ENCODE measurements at places on chromosomes 12 and 14.

GRCh38 chr14:23034498-23035302 is at the start of gene PSMB5:
TSS of gene PSMB5 (minus strand) at chr14:23034900. CDS start at chr14:23034881, 19 bp downstream.
- DNase-seq, result peak; percentile 75

DNA sequence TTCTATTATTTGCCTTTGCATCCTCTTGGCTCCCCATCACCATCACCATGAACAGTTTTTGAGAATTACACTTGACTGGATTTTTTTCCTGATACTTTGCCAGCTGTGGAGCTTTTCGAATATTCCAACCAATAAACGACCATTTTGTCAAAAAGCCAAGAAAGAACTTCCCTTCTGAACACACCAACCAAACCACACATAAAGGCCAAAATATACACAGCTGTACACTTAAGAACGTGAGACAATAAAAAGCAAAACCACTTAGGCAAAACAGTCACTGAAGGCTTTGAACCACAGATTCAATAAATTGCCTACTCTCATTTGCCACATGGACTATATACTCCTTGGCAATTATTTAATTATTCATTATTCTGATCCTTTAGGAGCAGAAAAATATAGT is 1.1 kb downstream of the C14orf93 start:
- no peak for DNase-seq

- DNase-seq, result no peak
Observed at GRCh38 chr12:179131-179884, 34.6 kb downstream of the SLC6A12 start.

DNA sequence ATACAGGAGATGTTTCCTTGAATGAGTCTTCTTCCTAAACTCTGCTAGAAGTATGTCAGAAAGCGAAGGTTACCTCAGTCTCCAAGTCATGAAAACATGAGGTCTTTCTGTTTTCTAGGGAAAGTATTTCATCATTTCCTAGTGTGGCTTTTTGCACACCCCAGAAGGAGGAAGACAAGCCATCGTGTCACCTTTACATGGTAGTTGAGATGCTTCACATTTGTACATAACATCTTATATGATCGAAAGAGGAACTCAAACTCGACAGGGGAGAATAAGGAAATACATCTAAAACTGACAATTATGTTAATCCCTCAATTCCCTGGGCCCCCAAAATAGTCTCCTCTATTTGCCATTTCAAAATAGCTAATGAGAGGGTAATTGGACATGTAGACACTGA is 214.1 kb upstream of the PLEKHG7 start:
- no peak for DNase-seq

DNA sequence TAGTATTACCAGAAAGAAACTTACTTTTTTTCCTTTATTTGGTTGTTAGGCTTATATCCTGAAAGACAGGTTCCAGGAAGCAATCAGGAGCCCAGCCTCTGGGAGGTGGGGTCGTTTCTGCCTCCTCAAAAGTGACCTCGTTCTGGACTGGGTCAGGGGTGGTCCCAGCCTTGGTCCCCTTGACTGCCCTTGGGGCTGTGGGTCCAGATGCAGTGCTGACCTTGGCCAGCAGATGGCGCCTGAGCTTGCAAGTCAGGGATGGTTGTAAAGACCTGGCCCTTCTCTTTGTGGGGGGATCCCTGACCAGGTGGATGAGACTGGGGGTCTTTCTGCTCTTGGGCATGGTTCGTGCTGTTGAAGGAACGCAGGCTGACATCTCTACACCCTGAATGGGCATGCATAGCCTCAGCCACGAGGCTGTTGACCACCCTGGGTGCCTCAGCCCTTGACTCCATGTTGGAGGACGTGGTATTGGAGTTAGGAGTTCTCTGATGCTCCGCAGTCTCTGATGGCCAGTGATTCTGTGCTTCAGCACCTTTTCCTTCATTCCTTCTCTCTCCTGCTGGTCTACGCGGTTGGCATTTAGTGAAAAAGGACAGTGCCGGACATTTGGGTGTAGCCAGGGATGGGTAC is 62.4 kb downstream of the ADCK1 start:
- peak; percentile 90 for DNase-seq

DNA sequence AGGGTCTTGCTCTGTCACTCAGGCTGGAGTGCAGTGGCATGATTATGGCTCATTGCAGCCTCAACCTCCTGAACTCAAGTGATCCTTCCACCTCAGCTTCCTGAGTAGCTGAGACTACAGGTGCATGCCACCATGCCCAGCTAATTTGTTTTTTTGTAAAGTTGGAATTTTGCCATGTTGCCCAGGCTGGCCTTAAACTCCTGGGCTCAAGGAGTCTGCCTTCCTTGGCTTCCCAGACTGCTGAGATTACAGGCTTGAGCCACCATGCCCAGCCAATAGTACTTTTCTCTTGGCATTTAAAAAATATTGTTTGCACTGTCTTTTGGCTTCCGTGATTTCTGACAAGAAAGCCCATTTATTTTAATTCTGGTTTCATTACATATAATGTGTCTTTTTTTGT is 61.3 kb downstream of the DIP2B start:
- DNase-seq, result no peak

DNA sequence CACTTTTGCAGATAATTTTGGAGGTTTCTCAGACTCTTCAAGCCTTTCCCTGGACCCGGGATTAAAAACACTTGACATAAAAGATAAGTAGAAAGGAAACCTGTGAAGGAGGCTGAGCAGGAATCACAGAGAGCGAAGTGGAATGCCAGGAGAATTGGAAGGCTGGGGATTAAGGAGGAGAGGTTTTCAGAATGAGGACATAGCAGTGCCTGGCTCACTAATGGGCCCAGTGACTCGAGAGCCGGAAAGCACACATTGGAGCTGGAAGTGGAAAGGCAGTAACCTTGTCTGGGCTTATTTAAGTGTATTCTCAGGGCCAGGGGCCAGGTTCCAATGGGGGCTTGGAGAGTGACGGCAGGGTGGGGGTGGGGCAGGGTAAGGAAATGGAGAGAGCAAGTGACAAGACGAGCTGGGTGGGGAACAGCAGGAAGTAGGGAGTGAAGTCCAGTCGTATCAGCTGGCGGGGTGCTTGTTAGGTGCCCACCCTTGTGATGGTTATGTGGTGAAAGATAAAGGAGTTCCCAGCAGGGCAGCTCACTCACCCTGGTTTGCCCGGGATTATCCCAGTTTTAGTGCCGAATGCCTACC is 13.1 kb downstream of the EVL start:
- DNase-seq, result no peak

- DNase-seq, result no peak
Observed at GRCh38 chr12:104672096-104672445, 215.3 kb downstream of the CHST11 start.
